ENCODE measurements at places on chromosomes 5 and 9.

DNA sequence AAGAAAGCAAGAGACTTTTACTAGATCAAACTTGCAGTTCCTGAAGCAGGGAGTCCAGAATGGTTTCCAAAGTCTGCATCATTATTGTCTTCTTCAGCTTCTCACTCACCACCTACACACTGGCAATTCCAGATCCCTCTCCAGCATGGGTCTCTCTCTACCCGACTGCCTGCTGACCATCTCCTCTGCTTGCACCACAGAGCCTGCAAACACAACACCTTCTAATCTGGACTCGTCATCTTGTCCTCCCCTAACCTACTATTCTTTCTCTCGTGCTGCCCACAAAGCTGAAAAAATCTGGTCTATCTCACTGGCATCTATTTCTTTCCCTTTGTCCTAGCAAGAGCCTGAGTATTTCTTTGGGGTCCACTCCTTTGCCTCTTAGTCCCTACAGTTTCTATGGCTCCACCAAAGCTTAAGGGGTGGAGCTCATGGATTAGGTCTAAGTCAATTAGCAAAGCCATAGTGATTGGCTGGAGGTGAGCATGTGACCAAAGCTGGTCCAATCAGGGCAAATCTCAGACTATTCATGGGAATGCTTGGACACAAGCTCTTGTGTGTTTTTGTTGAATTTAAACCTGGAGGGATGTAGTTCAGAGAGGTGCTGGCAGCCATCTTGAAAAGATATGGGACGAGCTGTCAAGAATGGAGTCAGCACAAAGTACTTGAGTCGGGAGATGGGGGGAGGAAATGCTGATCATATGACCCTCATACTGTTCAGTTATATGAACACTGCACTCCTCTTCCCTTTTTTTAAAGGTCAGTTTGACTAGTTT lies 63.5 kb downstream of the GALNT12 start:
- DNase-seq: no peak

- DNase-seq: no peak
Measured at GRCh38 chr5:54401515-54401914, 54.0 kb upstream of the HSPB3 start.

DNA sequence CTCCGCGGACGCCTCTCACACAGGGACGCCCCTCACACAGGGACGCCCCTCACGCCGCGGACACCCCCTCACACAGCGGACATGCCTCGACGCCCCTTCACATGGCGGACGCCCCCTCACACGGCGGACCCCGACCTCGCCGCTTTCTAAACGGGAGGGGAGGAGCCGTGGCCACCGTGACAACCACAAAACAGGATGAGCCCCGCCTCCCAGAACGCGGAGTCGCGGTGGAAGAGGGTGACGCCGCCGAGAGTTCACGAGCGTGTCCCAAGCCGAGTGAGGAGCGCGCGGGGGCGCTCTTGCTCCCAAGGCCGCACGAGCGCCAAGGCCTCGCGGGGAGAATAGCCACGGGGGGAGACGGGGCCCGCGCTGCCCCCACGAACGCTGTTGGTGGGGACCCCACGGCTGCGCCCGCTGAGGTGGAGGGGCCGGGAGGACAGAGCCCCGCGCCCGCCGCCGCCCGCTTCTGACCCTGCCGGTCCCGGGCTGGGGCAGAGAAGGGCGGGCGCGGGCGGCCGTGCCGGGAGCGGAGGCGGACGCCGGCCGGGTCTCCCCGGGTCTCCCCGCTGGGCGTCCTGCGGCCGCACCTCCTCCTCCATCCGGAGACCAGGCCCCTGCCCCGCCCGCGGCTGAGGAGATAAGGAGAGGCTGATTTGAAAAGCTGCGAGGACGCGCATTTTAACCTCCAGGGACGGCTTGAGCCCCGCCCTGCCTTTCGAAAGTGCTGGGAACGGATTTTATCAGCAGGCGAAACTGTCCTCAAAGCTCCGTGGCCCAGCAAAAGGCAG lies 3.9 kb upstream of the NKD2 start:
- DNase-seq: peak; percentile 88

- DNase-seq: no peak
Measured at GRCh38 chr5:963310-963672, 45.3 kb upstream of the NKD2 start.

- no peak for DNase-seq
Measured at GRCh38 chr9:128886211-128886891, 4.4 kb downstream of the LRRC8A start.

DNA sequence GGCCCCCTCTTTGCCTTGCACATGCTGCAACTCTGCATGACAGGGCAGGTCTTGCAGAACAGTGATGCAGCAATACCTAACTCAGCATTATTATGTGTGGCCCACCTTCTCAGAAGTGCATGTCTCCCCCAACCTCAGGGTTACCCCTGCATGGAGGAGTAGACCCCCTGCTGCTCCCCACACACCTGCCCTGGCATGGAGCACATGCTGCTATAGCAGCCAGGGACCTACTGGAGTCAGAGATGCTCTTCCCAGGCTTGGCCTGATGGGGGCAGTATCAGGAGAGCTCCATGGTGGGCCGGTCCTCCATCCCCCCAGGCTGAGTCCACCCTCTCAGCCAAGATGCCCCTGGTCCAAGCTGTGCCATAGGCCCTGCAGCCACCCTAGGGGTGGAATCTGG lies 13.2 kb upstream of the BOD1 start:
- DNase-seq: no peak

DNA sequence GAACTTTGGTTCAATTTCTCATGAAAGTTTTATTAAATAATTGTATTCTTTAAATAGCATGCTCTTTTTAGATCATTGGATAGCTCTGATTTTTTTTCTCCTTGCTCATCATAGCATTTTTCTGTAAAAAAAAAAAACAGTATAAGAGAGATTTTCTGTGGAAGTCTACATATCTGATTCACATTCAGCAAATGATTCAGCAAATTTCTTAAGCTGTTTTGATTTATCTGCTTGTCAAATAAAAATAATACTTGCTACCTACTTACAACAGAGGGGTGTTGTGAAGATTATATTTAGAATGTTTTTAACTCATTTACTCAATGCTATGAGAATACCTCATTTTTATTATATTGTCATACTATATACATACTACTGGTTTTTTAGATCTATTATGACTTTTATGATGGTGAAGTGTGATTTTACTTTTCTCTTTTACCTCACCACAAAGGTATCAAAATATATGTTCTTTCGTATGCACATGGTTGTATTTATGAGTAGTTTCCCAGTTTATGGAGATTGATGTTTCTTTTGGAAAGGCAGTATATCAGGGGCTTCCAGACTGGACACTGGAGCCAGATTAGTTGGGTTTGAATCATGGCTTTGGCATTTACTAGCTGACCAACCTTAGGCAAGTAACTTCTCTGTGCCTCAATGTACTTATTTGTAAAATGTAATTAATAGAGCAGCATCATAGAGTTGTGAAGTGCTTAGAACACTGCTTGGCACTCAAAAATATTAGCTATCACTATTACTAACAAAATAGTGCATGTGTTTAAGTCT lies 25.5 kb downstream of the TNPO1 start:
- DNase-seq: no peak
